ENCODE measurements at places on chromosomes 7 and 10.

DNA sequence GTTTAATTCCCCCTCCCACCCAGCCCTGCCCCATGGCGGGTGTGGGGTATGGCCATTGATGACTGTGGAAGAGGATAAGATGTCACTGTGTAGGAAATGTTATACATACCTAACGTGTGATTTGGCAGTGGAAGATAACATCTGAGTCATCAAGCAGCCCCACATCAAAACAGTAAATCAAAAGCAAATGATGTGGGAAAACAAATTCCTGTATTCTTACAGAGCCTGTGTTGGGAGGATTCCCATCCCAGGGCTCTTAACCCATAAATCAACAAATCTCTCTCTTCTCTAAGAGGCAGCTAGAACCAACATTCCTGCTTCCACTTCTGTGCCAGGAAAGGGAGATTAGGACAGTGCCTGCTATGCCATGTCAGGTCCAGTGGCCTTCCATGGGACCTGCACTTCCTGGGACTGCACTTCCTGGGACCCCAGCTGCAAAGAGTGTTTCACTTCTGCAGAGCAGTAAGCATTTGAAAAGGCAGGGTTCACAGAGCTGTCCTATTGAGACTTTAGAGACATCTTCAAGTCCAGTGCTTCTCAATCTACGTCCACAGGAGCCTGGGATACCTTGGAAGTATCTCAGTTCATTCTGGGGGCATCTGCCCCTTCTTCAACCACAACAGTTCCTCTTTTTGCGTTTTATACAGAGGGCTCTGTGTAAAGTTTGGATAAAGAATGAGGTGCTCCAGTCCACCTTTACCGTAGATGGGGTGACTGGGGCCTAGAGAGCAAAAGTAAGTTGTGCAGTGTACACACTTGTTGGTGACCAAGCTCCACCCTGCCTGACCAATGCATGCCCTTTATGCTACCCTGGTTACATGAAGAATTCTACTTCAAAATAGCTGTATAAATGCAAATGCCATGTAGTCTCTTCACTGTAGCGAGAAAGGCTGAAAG is 45.7 kb downstream of the ATXN7L1 start:
- no peak for DNase-seq

DNA sequence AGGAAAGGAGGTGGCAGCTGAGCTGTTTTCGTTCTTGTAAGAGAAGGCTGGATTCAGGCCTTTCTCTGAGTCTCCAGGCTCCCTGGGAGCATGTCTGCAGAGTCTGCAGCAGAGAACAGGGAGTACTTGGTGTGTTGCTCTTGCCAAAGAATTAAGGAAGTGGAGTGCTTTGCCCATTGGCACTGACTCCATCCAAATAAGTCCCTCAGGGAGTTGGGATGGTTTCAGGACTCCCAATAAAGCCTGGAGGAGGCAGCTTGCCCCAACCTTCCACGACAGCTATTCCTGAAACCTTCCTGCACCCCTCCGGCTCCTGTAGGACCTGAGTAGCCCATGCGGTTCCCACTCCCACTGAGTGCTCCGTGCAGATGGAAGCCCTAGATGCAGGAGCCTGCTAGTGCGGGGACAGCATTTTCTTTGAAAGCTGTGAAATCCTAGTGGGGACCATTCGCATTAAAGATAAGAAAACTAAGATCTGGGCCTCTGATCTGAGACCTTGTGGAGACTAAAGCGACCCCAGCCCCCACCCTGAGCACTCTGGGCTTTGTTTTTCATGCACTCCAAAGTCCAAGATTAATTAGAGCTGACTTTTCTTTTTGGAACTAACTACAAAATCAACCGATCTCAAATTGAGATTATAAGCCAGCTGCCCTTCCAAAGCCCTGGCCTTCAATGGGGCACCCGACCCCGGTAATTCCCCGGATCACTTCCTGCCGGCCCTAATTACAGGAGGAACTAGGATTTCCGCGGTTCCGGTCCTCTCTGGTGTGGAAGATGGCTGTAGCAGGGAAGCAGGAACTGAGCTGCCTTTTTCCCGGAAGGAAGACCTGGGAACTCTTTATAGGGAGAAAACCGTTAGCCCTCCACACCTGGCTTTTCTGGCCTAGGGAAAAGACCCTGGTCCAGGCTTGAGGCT is 110.2 kb downstream of the COL13A1 start:
- no peak for DNase-seq

DNA sequence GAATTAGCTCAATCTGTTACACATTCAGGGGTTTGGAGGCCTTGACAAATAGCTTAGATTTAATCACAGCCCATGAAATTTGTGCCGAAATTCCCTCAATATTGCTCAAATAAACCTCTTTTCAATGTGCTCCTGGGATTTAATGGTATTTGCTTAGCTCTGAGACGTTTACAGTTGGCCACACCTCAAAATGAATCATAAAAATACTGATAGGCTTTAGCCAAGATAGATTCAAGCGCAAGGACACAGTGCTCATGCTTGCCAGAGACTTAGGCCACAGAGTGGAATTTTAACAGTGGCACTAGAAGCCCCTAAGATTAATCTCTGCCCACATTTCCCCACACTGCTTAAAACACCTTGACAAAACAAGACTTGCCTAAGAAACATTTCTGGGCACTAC is 2.3 kb upstream of the SEMA3C start:
- DNase-seq, result no peak

- no peak for DNase-seq
Observed at GRCh38 chr10:97898429-97898828, 48.8 kb downstream of the GOLGA7B start.

GRCh38 chr7:130150587-130150986 is 54.6 kb downstream of the TMEM209 start:
- no peak for DNase-seq

DNA sequence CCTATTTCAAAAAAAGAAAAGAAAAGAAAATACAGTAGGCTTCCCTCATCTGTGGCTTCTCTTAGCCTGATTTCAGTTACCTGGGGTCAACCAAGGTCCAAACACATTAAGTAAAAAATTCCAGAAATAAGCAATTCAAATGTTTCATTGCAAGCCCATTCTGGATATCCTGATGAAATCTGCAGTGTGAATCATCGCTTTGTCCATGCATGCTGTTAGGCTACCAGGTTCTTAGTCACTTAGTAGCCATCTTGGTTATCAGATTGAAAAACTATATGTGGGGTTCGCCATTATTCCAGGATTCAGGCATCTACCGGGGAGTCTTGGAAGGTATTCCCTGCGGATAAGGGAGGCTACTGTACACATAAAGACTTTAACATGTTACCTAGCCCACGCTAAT is 991 bp upstream of the FAM204A start:
- no peak for DNase-seq

- DNase-seq, result no peak
Observed at GRCh38 chr10:84262190-84262956, 17.5 kb downstream of the RGR start.

- DNase-seq, result no peak
Observed at GRCh38 chr10:26703096-26703495, 5.6 kb downstream of the PDSS1 start.
